ENCODE measurements at places on chromosomes 2 and 18.

- no peak for DNase-seq
These were observed 159.2 kb downstream of the GULP1 start for GRCh38 chr2:188450732-188451483.

DNA sequence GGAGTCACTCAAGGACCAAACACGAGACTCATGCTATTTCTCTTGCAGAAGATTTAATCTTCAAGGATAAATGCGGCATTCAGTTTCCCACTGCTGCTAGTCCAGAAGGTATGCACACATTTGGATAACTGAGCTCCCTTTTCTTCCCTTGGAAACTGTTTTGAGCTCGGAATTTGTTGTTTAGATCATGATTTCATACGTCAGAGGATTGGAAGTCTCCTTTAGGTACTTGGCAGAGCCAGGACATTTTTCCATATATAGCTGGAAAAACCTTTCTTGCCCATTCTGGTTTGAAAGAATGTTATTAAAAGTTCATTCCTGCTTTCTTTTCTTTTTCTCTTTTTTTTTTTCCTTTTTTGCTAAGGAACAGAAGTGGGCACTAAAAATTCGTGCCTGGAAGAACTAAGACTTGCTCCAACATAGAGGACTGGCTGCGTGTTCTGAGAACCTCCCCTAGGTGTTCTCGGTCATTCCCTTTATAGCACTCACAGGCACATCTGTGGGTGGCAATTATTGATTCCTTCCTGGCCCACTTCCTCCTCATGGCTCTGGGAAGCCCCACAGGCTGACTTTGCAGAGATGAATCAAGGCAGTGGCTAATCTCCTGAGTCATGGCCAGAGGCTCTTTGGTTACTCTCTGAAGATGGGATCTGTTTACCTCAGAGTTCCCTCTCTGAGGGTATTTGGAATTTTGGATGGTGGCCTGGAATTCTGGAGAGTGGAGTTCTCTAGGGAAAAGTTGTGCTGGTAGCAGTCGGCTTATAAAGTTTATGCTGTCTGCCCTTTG, 104.8 kb downstream of the PLCL1 start:
- peak; percentile 56 for DNase-seq

GRCh38 chr2:126515471-126515870, 140.5 kb upstream of the GYPC start:
- peak; percentile 29 for DNase-seq

DNA sequence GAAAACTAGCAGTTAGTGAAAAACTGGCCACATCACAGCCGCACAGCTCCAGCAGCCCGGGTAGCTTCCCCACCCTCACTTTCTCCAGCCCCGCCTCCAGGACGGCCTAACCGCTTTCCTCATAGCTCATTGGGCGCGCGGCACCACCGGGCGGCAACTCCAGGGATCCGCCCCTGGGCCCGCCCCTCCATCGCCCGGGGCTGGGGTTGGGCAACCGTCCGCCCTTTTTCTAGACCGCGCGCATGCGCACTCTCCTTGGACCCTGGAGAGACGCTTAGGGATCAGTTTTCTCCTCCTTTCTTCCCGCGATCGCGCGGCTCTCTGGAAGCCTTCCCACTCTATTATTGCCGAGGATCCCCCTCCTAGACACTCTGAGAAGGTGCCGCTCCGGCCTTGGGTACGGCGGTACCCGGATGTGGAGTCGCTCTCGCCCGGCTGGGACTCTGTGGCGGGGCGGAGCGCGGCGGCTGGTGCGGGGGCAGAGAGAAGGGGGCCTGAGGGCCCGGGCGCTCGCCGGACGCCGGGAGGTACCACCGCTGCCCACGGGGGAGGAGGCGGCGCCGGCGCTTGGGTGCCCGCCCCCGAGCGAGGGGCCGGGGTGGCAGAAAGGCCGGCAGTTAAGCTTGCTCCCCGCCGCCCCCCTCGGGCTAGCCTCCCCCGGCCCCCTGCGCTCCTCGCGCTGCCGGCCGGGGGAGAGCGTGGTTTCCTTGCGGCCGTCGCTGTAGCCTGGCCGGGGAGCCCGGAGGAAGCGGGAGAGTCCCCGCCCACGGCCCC, at the start of gene MIB1:
Gene MIB1 (plus strand): TSS at position 255 of the 774 bp plus-strand sequence. CDS start 792 bp downstream, outside the sequence.
- peak; percentile 96 for DNase-seq

- DNase-seq = no peak
These were observed 237.8 kb downstream of the DCC start for GRCh38 chr18:52577795-52578194.

Data from brain microvascular endothelial cell (primary cell).